Adrenal gland (tissue), 19 donors: ENCODE measurements at places on chromosomes 6 and 20. TPM values are rescaled to one million over a fixed set of nuclear protein-coding genes. Genes with fewer than 3 reads are reported as not detected.
A peak's percentile ranks its signal among the peaks of the same experiment; 100 is the strongest.

The VSX1 gene
- polyA plus RNA-seq, result 0.73 TPM

The ME1 gene
- polyA plus RNA-seq, result 19.9 TPM

The OR12D3 gene
- polyA plus RNA-seq, result not detected

The TFAP2B gene
- 3.0 TPM for polyA plus RNA-seq

The TULP1 gene
- polyA plus RNA-seq, result 0.80 TPM

The LY6G6F gene
- not detected for polyA plus RNA-seq

The CNR1 gene
- polyA plus RNA-seq, result 4.2 TPM

DNA sequence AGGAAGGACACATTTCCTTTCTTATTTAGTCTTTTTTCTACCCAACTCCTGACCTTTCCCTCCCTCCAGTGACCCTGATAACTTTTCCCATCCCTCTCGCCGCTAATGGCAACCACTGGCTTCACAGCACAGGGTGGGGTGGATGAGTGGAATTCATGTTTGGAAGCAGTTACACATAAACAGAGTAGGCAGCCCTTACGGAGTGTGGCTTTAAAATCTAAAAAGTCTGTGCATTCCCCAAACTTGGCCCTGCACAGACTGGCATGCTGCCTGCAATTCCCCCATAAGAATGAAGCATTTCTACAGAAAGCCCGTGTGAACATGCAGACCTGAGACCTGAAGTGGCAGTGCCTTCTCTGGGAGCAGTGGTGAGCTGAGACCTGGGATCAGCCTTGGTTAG is 275.9 kb upstream of the PRND start:
- peaks cover 3% of the 10 kb centered on the region for H3K27me3 ChIP-seq
- H3K27ac ChIP-seq, result no peak overlapping the region
- no peak overlapping the region for H3K4me3 ChIP-seq

GRCh38 chr20:43043887-43044286 is 145.8 kb downstream of the PTPRT start:
- DNase-seq, result no peak
- no peak overlapping the region for H3K4me3 ChIP-seq

DNA sequence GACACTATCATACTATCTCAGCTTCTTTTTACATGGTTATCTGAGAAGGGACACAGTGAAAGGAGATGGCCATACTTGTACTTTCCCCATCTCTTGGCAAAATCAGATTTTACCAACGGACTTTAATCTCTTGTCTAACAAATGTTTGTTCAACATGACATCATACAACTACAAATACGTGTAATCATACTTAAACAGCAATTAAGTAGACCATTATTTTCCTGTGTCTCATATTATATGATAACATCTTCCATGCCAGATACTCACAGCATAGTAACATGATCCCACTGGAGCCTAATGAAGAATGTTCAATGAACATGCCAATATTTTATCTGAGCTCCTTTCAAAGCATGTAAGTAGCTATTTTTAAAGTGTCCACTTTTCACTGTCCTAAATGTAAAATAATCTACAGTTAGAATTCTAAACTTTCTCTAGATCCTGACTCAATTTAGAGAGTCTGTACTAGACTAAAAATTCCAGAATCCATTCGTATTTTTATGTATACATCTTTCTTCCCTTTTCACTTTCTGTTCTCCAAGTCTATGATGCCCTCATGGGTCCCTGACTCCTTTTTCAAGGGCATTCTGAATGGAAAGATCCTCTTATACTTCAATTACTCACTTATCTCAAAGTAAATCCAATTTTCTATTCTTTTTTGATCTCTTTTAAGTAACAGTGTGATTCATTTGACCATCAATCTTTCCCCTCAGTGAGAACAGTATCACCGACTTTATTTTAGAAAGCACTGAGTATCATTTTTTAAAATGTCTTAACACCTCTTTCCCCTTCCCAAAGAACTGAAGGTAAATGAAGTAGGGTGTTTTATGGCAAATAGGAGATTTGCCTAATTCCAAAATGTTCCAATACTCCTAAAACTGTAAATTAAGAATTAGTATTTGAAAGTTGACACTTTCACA is 133.5 kb downstream of the CDK19 start:
- no peak for DNase-seq
- peak overlapping the region; percentile 29 for H3K27ac ChIP-seq
- no peaks in the 10 kb centered on the region for H3K36me3 ChIP-seq
- H3K4me3 ChIP-seq, result no peak overlapping the region
- H3K4me1 ChIP-seq, result peaks cover 18% of the 10 kb centered on the region

DNA sequence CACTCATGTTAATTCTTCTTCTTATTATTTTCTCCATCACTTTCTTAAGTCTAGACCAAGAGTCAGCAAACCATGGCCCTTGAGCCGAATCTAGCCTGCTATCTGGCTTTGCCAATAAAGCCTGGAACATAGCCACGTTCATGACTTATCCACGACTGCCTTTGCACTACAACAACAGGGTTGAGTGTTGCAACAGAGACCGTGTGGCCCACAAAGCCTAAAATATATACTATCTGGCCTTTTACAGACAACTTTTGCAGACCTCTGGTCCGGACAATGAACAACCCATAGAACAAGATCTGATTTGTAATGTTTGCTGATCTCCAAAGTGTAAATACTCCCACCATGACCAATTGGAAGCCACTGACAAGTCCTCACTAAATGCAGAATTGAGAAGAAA is 140.5 kb upstream of the CDYL start:
- DNase-seq, result no peak
- H3K4me1 ChIP-seq, result no peaks in the 10 kb centered on the region
- H3K27ac ChIP-seq, result no peak overlapping the region
- H3K36me3 ChIP-seq, result no peaks in the 10 kb centered on the region
- no peak overlapping the region for H3K4me3 ChIP-seq

DNA sequence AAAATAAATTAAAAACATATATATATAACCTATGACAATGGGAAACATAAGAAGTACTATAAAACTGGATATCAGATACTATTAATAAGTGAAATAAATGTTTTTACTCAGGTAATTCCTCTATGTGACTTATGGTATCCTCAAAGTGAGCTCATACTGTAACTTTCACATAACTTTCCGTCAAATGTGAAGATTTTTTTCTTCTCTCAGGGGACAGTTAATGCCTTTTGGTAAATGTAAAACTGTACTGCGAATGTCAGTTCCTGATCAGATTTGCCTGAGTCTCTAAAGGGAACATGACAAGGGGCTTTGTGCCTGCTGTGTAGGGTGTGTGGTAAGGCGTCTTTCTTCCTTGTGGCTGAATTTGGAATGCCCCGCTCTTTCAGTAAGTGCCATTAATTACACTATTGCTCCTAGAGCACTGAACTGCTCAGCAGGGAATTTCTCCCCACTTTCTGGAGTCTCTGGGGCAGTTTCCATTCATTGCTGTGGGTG is 271.8 kb downstream of the PRL start:
- peak overlapping the region; percentile 73 for H3K27ac ChIP-seq
- H3K36me3 ChIP-seq, result no peaks in the 10 kb centered on the region
- DNase-seq, result no peak
- H3K4me1 ChIP-seq, result peaks cover 6% of the 10 kb centered on the region
- no peak overlapping the region for H3K4me3 ChIP-seq

DNA sequence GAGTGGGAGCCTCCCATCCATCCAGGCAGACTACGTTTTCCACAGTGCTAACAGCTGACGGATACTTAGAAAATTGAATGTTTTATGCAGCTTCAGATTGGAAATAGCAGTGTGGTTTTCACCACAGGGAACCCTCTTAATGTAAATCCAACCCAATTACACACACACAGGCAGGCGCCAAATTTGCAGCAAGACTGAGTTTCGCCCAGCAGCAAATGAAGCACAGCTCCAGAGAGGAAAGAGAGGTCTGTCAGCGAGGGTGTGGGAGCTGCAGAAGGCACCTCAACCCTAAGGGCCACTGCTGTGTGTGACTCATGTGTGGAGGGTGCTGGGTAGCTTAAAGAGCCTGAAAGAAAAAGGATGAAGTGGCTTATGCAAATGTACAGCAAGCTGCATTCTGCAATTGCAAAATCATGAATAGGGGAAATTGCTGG is 365.7 kb downstream of the MAFB start:
- no peaks in the 10 kb centered on the region for H3K27me3 ChIP-seq
- peak; percentile 25 for DNase-seq
- H3K4me1 ChIP-seq, result no peaks in the 10 kb centered on the region
- no peak overlapping the region for H3K27ac ChIP-seq
- no peaks in the 10 kb centered on the region for H3K36me3 ChIP-seq

DNA sequence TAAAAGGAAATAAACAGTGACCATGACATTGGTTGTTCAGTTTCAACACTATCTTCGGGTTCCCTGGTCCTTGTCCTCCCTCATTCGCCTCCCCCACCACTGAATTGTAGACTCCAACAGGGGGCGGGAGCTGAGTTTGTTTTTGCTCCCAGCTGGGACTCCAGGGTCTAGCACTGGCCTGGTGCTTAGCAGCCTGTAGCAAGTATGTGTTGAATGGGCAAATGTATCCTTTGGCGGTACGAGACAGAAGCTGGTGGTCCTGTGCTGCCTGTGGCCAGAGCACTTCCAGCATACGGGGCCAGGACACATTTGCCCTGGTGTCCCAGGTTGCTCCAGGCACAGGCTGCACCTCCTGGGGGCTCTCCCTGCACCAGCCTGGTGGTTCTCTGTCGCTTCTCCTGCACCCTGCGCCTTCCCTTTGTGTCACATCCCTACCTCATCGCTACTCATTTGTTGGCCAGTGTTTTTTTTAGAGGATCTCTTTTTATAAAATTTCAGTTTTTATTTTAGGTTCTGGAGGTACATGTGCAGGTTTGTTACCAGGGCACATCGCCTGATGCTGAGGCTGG is 40.1 kb downstream of the PHACTR3 start:
- no peak overlapping the region for H3K27ac ChIP-seq
- H3K36me3 ChIP-seq, result no peaks in the 10 kb centered on the region
- no peak overlapping the region for H3K4me3 ChIP-seq
- no peak for DNase-seq
- no peaks in the 10 kb centered on the region for H3K4me1 ChIP-seq

GRCh38 chr6:120352491-120352890 is 981.8 kb downstream of the TBC1D32 start:
- DNase-seq, result no peak
- no peaks in the 10 kb centered on the region for H3K27me3 ChIP-seq
- H3K36me3 ChIP-seq, result no peaks in the 10 kb centered on the region

- no peak overlapping the region for H3K4me3 ChIP-seq
- no peak overlapping the region for H3K27ac ChIP-seq
- H3K4me1 ChIP-seq, result no peaks in the 10 kb centered on the region
- no peaks in the 10 kb centered on the region for H3K36me3 ChIP-seq
- DNase-seq, result no peak
- H3K27me3 ChIP-seq, result no peaks in the 10 kb centered on the region
Measured at GRCh38 chr20:9241721-9242427, 173.0 kb downstream of the PLCB4 start.

DNA sequence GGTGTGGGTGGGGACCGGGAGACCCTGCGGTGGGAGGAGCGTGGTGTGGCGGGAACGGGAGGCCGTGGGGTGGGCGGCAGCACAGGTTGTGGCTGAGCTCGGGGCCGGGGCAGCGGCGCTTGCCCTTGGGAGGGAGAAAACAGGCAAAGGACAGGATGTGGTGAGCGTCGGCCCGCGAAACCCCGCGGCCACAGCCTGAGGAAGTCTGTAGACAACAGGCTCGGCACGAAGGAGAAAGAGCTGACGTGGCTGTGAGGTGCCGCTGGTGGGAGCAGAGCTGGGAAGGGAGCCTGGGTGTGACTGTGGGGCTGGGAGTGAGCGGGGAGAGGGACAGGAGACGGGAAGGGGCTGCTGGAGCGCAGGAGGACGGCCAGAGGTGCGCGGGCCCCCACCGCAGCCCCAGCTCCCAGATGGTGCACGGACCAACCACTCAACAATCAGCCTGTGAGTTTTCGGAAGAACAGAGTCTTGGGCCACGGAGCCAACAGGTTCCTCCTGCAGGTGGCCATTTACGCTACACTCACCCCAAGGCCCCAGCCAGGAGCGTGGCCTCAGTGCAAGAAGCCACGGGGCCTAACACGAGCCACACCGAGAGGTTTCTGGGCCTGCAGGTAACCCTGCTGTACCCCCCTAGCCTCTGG is 202.8 kb downstream of the DLL1 start:
- H3K4me3 ChIP-seq, result no peak overlapping the region
- H3K36me3 ChIP-seq, result no peaks in the 10 kb centered on the region
- no peaks in the 10 kb centered on the region for H3K4me1 ChIP-seq
- no peak for DNase-seq
- no peaks in the 10 kb centered on the region for H3K27me3 ChIP-seq
